Colonic mucosa (tissue), 4 donors: ENCODE measurements at places on chromosomes 11 and 22. TPM values are rescaled to one million over a fixed set of nuclear protein-coding genes. Genes with fewer than 3 reads are reported as not detected.
A peak's percentile ranks its signal among the peaks of the same experiment; 100 is the strongest.

Gene MICAL3
- 84.5 TPM for total RNA-seq

Gene PAAF1
- 13.2 TPM for total RNA-seq

Gene RAB3IL1
- 5.9 TPM for total RNA-seq

Gene RAB38
- total RNA-seq, result 1.6 TPM

Gene PIK3IP1
- 8.4 TPM for total RNA-seq

Gene CRYBB3
- total RNA-seq, result 0.48 TPM

Gene UPK3A
- 3.6 TPM for total RNA-seq

- DNase-seq, result peak; percentile 47
Observed at GRCh38 chr11:73141031-73141308, 1.1 kb downstream of the FCHSD2 start.

GRCh38 chr11:62985041-62985750, 429 bp upstream of the SLC22A6 start:
- DNase-seq, result no peak

DNA sequence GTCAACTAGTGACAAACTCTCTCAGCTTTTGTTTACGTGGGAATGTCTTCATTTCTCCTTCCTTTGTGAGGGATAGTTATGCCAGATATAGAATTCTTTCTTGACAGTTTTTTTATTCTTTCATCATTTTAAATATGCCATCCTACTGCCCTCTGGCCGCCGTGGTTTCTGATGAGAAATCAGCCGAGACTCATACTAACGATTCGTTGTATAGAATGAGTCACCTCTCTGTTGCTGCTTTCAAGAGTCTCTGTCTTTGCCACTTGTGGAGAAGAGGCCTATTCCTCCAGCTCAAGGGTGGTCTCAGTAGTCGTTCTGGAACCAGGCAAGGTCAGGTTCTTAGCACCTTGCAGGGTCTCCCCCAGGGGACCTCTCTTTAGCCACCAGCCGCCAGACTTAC, 8.0 kb downstream of the MYO7A start:
- no peak for DNase-seq

- DNase-seq, result no peak
Observed at GRCh38 chr11:122799406-122800105, 38.7 kb upstream of the CRTAM start.

DNA sequence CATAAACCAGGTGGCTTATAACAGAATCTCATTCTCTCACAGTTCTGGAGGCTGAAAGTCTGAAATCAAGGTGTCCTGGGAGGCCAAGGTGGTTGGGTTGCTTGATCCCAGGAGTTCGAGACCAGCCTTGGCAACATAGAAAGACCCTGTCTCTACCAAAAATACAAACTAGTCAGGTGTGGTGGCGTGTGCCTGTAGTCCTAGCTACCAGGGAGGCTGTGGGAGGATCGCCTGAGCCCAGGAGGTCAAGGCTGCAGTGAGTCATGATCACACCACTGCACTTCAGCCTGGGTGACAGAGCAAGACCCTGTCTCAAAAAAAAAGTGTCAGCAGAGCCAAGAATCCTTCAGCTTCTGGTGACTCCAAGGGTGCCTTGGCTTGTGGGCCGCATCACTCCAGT, 8.9 kb upstream of the PRR5 start:
- DNase-seq, result no peak

- DNase-seq, result no peak
Observed at GRCh38 chr22:39898997-39899396, 1.9 kb upstream of the GRAP2 start.

DNA sequence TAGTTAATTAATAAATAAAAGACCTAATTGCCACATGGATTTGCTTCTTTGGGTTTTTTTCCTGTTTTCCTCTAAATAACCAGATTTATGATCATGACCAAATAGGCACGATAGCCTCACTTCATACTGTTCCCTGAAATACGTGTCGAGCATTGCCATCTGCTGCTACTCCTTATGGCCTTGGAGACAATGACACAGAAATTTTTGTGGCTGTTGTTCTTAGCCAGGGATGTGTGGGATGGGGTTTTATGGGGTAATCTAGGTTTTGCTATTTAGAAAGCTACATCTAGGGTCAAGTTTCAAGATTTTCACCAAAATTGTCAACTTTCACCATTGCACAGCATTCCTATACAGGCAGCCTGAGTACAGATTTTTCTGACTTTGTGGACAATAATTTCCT, 145.2 kb downstream of the DBX1 start:
- no peak for DNase-seq

DNA sequence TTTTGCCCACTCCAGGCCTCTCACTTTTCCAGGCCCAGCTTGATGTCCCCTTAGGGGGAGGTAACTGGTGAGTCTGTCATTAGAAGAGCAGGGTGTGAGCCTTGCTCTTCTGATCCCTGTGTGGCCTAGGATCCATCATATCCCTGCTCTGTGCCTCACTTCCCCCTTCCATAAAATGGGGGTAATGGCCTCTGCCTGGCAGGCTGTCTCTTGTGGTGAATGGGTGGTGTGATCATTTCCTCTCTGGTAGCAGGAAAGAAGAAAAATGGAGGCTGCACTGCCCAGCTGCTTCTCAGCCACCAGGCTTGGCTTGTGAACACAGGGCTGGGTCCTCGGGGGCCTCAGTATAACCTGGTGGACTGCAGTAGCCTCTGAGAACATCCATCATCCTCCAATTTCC, 5.6 kb downstream of the ARHGEF17 start:
- no peak for DNase-seq

DNA sequence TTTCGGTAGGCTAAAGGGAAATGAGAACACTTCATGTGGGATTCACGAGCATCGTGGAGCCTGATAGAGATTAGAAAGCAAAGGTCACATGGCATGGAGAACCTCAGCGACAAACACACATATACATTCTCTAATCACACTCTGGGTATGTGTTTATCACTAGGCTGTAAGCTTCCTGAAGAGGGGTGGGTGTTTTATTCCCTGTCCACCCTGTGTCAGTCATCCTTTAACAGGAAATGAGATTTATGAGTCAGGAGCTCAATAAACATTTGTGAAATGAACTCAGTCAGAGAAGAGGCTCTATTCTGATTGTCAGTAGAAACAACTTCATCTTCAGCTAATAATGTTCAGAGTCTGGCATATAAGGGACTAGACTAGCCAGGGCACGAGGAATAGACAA, 71.7 kb upstream of the EIF3M start:
- DNase-seq, result no peak

DNA sequence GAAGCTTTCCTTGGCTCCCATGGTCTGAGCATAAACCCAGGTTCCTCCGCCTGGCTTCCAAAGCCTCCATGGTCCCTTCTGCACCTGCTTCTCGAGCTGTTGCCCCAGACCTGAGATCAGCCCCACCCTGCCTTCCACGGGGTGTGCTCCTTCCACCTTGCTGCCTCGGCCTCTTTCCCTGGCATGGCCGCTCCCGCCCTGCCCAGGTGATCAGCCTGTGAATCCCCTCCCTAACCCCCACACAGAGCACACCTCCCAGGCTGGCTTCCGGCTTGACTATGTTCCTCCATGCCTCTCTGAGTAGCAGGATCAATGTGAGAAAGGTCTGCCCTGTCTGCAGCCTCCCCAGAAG, 2.7 kb upstream of the PPP6R3 start:
- DNase-seq, result peak; percentile 57

DNA sequence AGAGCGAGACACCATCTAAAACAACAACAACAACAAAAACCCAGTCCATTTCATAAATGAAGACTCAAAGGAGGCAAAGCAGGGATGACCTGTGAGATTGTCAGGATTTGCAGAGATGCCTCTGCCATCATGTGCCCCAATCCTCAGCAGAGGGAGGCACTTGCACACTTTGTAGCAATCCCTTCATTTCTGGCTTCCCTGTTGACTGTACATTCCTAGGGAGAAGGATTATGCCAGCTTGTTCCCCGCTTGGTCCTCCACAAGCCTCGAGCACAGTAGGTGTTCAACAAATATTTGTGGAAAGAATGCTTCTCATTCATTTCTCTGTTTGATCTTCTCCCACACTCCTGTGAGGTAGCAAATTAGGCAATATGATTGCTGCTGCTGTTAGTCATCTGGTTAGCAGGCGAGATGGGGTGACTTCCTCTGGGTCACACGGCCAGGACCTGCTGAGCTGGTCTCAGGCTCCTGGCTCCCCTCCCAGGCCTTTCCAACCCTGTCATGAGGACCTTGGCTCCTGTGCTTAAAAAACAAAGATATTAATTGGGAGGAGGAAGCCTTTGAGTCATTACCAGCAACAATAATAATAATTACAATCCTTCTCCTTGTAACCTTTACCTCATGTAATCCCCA, 34.1 kb downstream of the LIF start:
- DNase-seq, result no peak

DNA sequence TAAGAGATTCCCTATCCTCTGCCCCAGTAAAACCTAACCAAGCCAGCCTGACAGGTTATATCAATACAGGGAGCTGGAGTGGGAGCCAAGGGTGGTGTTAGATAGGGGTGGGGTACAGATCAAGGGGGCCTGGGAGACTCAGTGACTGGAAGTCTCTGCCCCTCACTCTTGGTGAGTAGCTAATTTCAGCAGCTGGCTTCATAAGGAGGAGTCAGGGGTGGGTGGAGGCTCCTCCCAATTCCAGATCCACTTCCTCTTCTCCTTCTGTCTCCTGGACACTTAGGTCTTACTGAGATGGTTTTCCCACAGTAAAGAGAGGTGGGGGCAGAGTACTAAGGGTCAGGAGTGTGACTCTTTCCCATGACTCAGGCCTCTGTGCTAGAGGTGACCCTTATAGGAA, 1.1 kb upstream of the VSIG2 start:
- DNase-seq, result no peak

GRCh38 chr11:35334385-35335090, 84.8 kb downstream of the SLC1A2 start:
- no peak for DNase-seq
